ENCODE measurements at places on chromosomes 1 and 21.

- no peak for DNase-seq
These were observed 177.4 kb downstream of the AKT3 start for GRCh38 chr1:243672539-243673074.

GRCh38 chr21:46515109-46515508 lies 56.4 kb downstream of the DIP2A start:
- no peak for DNase-seq

- DNase-seq, result no peak
These were observed 19.3 kb downstream of the ELF3 start for GRCh38 chr1:202029727-202030126.

DNA sequence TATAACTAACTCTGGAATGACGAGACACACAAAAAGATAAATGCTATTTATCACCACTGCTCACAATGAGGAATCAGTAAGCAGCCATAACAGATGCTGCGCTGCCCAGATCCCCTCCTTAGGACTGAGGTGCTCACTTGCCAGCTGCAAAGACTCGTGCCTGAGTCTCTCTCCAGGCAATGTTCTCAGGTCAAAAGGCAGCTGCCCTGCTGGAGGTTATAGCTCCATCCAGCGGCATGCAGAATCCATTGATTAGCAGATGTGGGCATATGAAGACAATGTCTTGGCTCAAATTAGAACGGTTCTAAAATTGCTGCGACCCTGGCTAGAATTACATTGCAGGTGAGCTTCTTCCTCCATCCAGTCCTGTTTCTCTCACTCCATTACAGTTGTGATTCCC lies 328.2 kb upstream of the CHRM3 start:
- no peak for DNase-seq

DNA sequence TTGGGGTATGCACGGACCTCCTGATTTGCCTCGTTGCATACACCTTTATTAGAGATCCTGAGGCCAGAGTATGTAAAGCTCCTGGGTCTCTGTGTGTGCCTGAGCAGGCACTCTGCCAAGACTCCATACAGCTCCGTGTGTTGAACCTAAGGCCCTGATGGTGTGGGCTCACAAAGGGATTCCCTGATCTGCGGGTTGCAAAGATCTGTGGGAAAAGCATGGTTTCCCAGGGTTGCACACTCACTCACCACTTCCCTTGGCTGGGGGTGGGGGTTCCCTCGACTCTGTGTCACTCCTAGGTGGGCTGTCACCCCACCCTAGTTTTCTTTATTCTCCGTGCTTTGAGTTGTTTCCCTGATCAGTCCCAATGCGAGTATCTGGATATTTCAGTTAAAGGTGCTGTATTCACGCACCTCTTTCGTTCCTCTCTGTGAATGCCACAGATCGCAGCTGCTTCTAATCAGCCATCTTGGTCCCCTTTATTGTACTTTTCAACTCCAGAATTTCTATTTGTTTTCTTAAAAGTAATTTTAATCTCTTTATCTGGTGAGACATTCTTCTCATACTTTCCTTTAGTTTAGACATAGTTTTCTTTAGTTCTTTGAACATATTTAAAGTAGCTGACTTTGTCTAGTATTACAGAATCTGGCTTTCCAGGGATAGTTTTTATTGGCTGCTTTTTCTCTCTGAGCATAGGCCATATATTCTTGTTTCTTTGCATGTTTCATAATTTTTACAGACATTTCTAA lies 39.0 kb upstream of the F3 start:
- DNase-seq, result no peak

DNA sequence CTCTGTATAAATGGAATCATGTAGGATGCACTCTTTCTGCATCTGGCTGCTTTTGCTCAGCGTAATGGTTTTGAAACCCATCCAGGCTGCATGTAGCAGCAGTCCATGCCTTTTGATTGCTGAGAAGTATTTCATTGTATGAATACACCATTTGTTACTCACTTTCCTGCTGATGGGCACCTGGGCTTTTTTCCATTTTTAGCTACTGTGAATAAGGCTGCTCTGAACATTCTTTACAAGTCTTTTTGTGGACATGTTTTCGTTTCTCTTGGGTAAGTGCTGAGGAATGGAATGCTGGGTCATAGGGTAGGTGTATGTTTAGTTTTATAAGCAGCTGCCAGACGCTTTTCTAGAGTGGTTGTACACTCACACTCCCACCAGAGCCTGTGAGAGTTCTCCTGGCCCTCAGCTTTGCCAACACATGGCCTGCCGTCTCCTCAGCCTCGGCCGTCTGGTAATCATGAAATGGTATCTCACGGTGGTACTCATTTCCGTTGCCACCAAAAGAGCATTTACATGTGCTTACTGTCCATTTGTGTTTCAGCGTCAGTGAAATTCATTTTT lies 22.7 kb downstream of the SLX9 start:
- no peak for DNase-seq

- no peak for DNase-seq
These were observed 9.3 kb upstream of the S100A10 start for GRCh38 chr1:152002960-152003359.

DNA sequence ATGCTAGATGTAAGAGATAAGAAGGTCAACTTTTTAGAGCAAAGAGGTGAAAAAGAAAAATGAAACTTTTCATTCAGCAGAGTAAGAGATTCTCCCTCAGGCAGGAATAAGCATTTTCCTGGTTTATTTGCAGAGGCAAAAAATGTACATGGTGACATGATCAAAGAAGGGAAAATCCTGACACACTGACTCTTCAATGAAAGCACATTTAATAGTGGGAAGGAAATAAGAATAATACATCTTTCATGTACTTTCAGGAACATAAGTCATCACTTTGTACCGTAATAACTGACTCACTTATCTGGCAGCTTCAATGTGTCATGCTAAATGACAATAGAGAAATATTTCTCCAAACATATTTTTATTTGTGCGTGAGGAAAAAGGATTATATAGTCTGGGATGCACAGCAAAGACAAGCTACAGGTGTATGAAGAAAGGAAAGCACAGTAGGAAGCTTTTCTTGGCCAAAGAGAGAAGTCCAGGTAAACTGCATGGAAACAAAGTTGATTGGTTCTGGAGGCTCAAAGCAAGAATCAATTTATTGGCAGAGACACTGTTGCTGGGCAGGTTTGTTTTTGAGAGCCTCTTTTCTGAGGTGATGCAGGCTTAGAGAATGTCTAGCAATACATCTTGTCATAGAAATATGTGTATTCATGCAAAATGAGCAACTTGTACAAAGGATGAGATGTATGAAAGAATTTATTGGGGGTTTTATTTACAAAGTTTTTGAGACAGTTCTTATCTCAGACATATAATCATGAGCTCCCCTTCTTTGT lies 1409.0 kb downstream of the PLA2G4A start:
- no peak for DNase-seq

- DNase-seq, result no peak
These were observed 694 bp downstream of the TMEM167B start for GRCh38 chr1:109091078-109091838.

- no peak for DNase-seq
These were observed 44.9 kb downstream of the SSBP3 start for GRCh38 chr1:54361342-54361741.

- DNase-seq, result no peak
These were observed 11.4 kb downstream of the TRNAU1AP start for GRCh38 chr1:28564310-28564709.

DNA sequence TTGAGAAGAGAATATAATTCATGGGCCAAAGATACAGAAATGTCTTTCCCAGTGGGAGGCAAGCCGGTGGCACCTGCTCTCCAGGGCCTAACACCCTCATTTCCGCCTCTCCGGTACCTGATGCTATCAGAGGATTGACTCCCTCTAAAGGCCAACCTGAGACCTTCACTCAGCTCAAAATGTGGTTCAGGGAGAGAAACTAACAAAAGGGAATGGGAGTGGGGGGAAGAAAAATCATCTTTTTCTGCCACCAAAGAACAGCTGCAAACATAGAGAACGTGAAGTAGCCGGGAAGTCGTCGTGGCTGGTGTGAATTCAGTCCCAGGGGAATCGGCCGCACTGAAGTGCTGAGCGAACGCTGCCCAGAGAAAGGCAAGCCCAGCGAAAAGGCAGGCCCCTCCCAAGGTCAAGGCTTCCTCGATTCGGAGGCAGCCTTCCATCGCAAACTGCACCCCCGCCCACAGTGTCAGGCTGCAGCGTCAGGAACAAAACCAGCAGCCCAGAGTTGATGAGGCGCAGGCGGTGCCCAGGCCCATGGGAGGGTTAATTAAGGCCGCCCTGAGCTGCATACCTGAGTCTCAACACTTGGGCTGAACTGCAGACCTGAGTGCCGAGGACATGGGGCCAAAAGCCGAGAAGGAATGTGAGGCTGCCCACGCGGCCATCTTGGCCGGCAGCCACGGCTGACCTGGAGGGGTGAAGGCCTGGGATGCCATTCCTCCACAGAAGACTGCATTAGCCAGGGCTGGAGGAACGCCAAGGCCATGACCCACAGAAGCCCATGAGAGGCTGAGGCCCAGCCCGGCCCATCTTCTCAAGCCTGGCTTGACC lies 160.2 kb downstream of the PSMG1 start:
- no peak for DNase-seq

- DNase-seq, result no peak
These were observed 51.6 kb downstream of the NEGR1 start for GRCh38 chr1:72230746-72231145.

GRCh38 chr1:155004352-155005075 lies 1.9 kb downstream of the ZBTB7B start:
- DNase-seq, result no peak

- DNase-seq, result peak; percentile 42
These were observed 118.0 kb upstream of the IFFO2 start for GRCh38 chr1:19074361-19074901.

GRCh38 chr1:204529371-204529895 lies 13.2 kb downstream of the MDM4 start:
- DNase-seq, result no peak

DNA sequence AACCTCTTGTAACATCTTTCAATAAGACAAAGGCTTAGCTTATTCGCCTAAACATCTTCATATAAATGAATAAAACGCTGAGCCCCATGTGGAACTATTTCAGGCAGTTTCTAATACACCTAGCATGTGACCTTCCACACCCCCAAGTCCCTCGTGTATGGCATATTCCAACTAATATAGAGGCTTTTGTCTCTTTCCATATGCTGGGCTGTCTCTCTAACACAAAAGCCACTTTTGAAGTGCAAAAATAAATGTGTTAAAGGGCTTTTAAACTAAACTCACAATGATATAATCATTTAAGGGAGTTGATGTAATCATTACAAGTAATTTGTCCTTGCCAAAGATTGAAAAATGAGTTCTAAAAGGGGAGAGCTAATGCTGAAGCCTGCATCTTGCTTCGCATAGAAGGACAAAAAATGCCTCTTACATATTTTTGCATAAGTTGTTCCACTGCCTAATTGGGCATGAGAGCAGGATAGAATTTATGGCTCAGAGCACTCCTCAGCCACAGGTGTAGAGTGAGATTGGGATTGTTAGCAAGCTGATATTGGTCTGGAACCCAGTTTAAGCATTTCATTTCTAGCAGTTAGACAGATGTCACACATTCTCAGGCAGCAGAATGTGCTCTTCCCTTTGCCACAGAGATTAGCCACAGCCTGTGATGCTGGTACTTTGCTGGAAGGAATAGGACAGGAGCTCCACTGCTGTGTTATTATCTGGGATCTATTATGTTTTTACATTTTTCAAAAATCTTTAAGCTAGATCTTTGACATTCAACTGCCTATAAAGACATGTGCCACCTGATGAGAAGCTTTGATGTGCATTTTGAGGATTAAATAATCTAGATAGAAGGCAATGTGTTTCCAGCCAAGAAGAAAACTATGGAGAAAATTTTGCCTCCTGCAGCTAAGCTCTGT lies 1044.4 kb downstream of the ADGRL2 start:
- DNase-seq, result no peak

DNA sequence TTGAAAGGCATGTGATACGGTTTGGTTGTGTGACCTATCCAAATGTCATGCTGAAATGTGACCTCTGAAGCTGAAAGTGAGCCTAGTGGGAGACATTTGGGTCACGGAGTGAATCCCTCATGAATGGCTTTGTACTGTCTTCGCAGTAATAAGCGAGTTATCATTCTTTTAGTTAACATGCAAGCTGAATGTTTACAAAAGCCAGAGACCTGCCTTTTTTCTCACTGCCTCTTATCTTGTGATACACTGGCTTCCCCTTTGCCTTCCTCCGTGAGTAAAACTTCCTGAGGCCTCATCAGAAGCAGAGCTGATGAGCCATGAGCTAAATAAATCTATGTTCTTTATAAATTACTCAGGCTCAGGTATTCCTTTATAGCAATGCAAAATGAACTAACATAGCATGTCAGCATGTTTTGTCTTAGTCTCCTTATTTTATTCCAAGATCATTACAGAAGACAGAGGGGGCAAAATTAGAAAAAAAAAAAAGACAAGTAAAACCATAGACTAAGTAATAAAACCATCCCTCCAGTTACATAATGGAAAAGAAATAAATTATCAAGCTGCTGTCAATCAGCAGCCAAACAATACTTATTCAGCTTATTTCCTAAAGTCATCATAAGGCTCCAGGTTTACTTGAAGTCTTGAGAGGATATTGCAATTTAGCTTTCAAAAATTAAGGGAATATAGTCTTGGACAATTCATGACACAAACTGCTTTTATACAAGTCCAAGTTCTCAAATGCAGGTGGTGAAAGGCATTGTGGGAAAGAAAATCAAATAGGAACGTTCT lies 12.1 kb downstream of the RGS18 start:
- no peak for DNase-seq

- no peak for DNase-seq
These were observed 632 bp downstream of the TMEM79 start for GRCh38 chr1:156284757-156285156.

DNA sequence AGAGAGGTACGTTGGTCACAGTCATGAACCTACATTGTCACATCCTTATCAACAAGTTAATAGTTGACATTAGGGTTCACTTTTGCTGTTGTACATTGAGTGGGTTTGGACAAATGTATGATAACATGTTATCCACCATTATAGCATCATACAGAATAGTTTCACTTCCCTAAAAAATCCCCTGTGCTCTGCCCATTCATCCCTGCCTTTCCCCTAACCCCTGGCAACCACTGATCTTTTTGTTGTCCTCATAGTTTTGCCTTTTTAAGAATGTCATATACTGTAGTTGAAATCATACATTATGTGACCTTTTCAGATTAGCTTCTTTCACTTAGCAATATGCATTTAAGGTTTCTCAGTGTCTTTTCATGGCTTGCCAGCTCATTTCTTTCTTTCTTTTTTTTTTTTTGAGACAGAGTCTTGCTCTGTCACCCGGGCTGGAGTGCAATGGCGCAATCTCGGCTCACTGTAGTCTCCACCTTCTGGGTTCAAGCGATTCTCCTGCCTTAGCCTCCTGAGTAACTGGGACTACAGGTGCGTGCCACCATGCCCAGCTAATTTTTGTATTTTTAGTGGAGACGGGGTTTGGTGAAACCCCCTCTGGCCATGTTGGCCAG lies 50.6 kb downstream of the UCK2 start:
- no peak for DNase-seq

GRCh38 chr1:143660354-143660941 lies 311.3 kb downstream of the FAM72C start:
- no peak for DNase-seq

DNA sequence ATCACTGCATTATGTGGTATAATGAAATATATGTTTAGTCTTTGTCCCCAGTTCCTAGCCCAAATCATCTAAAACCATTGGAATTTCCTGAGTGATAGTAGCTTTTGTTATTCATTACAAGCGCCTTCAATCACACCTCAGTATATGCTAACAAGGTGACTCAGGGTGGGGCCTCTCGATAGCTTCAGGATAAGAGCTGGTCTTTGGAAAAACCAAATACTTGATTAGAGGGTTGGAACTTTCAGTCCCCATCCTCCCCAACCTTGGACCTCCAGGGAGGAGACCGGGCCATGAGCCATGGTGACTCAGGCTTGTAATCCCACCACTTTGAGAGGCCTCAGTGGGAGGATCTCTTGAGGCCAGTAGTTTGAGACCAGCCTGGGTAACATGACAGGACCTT lies 5.1 kb upstream of the BRDT start:
- no peak for DNase-seq

GRCh38 chr1:87599569-87599968 lies 270.9 kb downstream of the LMO4 start:
- no peak for DNase-seq
